Nucleus accumbens (tissue), 56 donors: ENCODE measurements at places on chromosomes 13 and 19.

- DNase-seq: no peak
These were observed 184.1 kb downstream of the DIAPH3 start for GRCh38 chr13:59979589-59979988.

DNA sequence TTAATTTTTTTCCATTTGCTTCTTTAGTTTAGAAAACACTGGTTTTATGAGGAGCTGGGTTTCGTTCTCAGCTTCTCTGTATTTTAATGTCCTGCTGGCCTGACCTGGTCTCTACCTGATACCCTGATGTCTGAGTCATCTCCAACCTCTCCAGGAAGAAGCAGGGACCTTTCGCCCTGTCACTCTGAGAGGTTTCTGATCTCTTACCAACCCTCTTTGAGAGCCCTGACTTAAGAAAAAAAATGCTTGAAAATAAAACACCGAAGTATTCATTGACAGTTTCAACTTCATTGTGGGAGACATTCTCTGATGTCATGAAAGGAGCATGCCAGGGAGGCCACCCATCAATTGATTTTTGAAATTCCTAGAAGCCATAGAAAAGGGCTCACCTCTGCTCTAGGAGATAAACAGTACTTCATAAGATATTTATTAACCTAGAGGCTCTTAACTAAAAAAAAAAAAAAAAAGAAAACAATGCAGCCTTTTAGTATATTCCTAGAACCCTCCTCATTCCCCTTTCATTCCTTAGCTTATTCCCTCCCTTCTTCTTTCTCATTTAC, 234.8 kb downstream of the ENOX1 start:
- DNase-seq: no peak

- no peak for DNase-seq
These were observed 13.7 kb downstream of the TLE2 start for GRCh38 chr19:3015126-3016057.

- DNase-seq: peak; percentile 55
These were observed 51.3 kb downstream of the CELF5 start for GRCh38 chr19:3275583-3276340.

GRCh38 chr19:12494260-12494860, 9.7 kb upstream of the ZNF709 start:
- no peak for DNase-seq

- no peak for DNase-seq
These were observed 2.4 kb downstream of the ZMYM5 start for GRCh38 chr13:19860884-19861655.

GRCh38 chr19:48656840-48657474, 11.0 kb upstream of the CA11 start:
- no peak for DNase-seq

DNA sequence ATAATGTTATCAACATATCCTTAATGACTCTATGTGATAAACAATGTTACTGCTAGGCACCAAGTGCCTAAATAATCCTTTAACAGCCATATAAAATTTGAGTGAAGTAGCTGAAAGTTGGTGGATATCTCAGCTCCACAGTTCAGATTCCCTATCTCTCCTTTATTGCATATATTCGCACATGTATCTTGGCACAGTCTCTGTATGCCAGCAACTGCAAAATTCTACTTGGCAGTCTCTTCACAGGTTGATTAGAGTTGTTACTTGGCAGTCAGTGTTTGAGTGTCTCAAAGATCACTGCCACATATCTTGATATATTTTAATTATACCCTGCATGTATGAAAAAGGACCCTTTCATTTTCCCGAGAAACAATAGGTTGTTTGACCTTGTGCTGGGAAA, 879.3 kb downstream of the OLFM4 start:
- DNase-seq: no peak

DNA sequence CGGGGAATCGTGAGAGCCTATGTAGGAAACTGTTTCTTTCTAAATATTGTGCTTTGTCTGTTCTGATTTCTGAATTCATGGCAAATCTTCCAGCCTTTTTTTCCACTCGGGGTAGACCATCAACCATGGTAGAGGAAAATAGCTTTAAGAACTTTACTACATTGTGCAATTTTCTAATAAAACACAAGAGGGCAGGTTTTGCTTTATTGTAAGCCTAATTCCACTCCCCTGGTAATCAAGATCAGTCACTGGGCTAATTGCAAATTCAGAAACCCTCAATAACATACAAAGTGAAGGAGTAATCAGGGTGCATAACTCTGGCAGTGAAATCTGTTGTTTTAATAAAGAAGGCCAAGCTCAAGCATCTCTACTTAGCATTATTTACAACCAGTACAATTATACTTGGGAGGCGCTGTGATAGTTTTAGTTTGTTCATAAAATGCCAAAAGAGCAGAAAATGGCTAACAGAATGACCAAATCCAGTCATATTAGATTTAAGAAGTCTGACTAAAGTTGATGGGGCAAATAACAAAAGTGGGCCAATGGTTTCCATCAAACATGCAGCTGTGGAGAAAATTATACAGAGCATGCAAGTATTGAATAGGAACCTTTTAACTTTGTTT, 43.8 kb downstream of the DCT start:
- no peak for DNase-seq

DNA sequence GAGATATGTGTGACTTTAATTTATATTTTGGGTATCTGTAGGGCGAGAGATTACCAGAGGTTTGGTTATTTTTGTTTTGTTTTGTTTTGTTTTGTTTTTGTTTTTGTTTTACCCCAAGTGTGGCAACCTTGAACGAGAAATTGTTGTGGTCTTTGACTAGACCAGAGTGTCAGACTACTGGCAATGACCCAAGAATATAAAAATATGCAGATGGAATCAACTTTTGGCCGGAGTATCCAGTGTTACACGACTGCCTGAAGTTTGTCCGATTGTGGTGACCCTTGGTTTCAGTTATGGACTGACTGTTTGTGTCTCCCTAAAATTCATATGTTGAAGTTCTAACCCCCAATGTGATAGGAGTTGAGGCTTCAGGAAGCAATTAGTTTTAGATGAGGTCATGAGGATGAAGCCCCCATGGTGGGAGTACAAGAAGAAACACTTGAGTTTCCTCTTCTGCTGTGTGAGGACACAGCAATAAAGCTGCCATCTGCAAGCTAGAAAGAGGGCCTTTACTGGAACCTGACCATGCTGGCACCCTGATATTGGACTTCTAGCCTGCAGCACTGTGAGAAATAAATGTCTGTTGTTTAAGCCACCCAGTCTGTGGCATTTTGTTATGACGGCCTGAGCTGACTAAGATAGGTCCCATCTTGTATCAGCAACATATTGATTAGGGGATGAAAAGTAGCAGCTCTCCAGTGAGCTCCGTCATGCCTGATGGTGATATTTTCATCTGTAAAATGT, 261.7 kb downstream of the MTUS2 start:
- no peak for DNase-seq

DNA sequence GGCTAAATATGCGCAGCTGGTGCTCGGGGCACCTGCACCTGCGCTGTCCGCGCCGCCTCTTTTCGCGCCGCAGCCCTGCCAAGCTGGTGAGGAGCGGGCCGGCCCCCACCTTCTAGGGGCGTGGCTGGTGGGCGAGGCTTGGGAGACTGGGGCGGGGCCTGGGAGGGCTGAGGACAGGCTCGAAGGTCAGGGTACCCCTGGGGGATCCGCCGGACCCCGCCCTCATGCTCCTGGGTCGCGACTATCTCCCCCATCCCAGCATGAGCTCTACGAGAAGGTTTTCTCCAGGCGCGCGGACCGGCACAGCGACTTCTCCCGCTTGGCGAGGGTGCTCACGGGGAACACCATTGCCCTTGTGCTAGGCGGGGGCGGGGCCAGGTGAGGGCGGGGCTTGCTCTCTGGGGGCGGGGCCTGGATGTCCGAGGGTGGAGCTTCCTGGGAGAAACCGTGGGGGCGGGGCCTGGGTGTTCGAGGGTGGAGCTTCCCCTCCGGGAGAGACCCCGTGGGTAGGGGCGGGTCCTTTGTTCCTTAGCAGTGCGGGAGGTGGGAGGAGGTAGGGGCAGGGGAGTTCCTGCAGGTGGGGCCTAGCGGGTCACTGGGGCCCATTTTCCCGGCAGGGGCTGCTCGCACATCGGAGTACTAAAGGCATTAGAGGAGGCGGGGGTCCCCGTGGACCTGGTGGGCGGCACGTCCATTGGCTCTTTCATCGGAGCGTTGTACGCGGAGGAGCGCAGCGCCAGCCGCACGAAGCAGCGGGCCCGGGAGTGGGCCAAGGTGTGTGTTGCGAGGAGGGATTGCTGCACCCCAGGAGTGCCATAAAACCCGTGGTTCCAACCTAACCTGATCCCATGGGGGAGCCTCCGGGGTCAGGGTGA, 19.7 kb downstream of the PNPLA6 start:
- no peak for DNase-seq

DNA sequence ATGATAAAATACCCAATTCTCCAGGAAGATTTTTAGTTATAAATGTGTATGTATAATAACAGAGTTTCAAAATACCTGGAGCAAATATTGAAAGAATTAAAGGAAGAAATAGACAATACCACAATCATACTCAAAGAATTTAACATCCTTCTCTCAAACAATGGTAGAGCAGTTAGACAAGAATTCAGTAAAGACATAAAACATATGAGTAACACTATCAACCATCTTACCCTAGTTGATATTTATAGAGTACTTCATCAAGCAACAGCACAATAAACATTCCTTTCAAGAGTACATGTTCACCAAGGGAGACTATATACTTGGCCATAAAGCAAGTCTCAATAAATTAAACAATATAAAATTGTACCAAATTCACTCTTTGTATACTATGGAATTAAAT, 108.4 kb downstream of the DLEU7 start:
- no peak for DNase-seq

DNA sequence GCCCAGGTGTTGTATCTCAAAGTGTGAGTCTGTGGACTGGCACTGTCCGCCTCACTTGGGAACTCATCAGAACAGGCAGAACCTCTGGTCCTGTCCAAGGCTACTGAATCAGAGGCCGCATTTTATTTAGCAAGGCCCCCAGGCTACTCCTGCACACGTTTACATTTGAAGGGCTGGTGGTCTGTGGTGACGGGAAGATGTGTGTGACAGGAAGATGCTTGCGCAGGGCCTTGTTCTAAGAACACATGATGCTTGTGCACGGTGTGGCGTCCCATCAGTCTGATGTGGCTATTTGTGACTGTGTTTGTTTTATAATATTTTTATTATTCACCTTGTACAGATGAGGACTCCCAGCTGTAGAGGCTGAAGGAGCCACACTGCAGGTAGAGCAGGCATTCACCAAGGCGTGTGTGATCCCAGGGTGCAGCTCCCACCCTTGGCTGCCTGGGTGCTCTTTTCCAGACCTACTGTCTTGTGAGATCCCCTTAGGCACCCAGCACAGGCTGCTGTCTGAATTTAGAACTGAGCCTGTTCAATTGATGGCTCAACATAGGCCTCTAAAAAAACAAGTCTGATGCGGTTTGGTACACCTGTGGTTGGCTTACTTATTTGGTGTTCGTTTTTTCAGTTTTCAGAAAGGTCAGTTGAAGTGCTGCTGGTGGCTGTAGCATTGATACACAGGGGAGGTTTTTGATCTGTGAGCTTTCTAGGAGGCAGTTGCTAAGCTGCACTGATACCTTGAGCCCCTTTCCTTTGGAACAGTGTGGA, 3.1 kb downstream of the SLC25A15 start:
- DNase-seq: no peak

DNA sequence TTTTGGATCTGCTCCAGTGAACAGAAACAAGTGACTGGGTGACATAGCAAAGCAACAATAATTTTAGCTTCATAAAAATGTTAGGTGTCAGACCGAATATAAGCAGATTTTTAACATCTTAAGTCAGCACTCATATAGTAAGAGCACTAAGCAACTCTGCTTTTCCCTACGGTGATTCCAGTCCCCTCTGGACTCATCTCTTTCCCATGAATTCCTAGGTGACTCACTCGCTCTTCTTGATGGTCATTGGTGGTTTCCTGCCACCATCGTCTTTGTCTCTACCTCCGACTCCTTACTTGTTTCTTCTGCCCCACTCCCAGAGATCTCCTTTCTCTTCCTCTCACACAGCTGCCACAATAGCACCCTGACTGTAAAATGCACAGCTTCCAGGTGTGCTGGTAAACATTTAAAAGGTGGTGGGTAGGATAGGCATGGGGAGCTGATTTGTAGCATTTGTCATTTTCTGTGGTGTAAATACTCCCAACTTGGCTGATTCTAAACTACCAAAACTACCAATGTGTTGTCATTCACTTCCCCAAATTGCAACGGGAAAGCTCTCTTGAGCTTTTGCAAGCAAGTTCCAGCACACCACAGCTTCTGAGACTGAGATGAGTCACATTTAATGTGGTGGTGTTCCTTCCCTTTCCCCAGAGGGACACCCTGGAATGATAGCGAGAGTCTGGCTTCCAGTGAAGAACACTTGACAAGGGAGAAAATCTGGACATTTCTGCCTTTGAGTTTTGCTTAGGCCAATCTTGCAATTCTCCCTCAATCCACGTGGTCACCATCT, 42.8 kb upstream of the CLDN10 start:
- no peak for DNase-seq

DNA sequence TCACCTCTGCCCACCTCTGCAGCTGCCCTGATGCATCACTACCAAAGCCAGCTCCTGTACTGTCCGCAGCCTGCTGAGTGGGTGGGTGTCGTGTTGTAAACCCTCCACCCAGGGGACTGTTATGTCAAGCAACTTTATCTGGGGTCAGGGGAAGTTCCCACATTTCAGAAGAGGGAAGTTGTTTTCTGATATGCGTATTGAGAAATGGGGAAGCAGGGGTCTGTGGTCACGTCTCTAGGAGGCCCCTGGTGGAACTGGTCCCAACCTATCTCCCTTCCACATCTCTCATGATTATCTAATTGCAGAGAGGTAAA, 31.2 kb downstream of the CLEC17A start:
- no peak for DNase-seq

DNA sequence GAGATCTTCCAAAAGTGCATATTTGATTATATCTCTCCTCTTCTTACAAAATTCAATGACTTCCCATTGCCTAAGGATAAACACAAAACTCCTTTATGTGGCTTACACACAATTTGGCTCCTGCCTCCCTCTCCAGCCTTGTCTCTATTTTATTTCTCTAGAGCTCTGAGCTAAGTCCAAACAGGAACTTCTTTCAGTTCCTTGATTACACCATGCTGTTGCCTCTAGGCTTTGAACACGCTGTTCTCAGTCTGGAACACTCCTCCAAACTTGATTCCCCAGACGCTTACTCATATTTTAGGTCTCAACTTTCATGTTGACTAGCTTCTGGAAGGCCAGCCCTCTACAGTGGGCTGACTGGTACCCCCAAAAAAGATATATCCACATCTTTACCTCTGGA, 258.5 kb downstream of the COG6 start:
- no peak for DNase-seq

- DNase-seq: no peak
These were observed 58.5 kb downstream of the ARHGAP35 start for GRCh38 chr19:46919324-46919723.

DNA sequence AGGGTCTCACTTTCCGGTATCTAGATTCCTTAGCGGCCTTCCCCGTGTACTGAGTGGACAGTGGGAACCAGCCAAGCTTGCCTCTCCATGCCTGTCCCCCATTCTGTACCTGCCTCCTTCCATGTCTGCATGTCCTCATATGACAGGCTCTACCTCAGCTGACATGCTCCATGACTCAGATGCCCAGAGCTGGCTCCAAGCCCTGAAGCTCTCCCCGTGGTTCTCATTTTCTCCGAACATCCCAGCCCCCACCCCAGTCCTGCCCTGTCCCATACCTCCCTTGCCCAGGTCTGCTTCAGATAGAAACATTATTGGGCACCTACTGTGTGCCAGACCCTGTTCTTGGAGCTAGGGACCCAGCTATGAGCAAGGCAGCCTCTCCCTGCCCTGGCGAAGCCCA, 17.1 kb upstream of the SHFL start:
- no peak for DNase-seq
